Right lobe of liver (tissue), 6 donors: ENCODE measurements at places on chromosomes 7 and 10.

DNA sequence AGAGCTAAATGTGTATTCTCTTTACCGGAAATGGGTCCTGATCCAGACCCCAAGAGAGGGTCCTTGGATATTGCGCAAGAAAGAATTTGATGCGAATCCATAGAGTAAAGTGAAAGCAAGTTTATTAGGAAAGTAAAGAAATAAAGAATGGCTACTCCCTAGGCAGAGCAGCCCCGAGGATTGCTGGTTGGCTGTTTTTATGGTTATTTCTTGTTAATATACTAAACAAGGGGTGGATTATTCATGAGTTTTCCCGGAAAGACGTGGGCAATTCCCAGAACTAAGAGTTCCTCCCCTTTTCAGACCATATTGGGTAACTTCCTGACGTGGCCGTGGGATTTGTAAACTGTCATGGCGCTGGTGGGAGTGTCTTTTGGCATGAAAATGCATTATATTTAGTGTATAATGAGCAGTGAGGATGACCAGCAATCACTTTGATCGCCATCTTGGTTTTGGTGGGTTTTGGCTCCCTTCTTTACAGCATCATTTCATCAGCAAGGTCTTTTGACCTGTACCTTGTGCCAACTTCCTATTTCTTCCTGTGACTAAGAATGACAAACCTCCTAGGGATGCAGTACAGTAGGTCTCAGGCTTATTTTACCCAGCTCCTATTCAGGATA lies 60.4 kb downstream of the ARL4A start:
- DNase-seq, result no peak

- no peak for DNase-seq
Observed at GRCh38 chr7:148773334-148773733, 74.6 kb downstream of the CUL1 start.

GRCh38 chr10:104336821-104337467 lies 1.3 kb downstream of the ITPRIP start:
- DNase-seq, result no peak

DNA sequence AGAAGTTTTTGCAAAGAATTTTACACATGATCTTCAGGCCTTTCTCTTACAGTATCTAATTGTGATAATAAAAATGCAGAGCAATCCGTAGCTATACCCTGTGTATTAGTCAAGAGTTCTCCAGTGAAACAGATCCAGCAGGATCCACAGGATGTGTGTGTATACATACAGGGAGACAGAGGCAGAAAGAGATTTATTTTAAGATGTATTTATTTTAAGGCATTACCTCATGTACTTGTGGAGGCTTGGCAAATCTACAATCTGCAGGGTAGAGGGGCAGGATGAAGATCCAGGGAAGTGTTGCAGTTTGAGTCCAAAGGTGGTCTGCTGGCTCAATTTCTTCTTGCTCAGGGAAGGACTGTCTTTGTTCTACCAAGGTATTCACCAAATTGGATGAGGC lies 41.7 kb downstream of the ARHGAP12 start:
- DNase-seq, result no peak

DNA sequence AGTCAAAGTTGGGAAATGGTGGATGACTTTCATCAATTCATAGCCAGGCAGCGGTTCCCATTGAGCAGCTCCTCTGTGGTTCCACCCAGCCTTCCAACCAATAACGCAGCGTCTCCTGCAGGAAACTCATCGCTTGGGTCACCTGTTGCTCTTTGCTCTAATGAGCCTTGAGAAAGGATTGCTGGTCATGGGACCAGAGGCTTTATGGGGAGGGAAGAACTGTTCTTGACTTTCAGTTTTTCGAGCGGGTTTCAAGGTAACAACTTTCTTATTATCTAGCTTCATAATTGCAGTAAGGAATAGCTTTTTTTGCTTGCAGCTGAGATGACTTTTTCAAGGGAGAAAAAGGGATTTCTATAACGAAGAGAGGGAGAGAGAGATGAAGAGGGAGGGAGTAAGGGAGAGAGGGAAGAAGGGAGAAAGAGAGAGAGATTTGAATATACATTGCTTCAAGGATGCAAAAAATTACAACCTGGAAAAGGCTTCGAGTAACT lies 405 bp upstream of the ENTPD1 start:
- peak; percentile 58 for DNase-seq

DNA sequence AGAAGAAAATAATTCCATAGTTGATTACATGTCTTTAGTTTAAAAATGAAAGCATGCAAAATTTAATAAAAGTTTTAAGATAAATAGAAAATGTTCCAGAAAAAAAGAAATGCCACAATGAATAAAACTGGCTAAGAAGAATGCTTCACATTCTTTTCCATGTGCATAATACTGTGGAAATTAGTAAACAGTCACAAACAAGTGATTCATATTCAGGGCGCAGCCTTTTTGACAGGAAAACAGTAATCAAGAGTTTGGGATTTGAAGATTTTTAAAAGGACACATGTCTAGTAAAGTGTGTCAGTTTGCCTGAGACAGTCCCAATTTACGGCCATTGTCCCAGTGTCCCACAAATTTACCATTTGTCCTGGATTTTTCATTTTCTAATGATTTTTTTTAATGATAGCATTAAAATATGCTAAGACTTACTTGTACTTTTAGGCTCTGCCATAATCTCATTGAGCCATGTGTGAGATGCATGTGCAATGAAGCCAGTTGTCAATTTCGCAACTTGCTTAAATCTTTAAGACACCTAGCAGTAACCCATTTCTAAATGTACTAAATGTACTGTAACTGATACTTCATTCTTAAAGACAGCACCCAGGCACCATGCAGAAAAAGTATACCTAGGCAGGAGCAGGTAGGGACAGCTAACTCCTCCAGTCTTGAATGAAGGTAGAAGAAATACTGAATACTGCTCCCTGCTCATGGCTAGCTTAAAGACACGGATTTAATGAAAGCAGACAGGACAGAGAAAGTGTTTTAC lies 46.9 kb downstream of the ZNF438 start:
- DNase-seq, result no peak
